Epithelial cell of alveolus of lung (primary cell): ENCODE measurements at places on chromosomes 7 and 10. TPM values are rescaled to one million over a fixed set of nuclear protein-coding genes. Genes with fewer than 3 reads are reported as not detected.

NYAP1 gene
- total RNA-seq: 2.2 and 10.5 TPM in 2 replicates

PAPOLB gene
- not detected in 2 replicates for total RNA-seq

FFAR4 gene
- total RNA-seq: not detected in 2 replicates

AGBL3 gene
- total RNA-seq: 0.52 and 0.64 TPM in 2 replicates

FRMD4A gene
- total RNA-seq: 21.5 and 86.5 TPM in 2 replicates

RHEB gene
- 65.6 and 71.6 TPM in 2 replicates for total RNA-seq

NPSR1 gene
- total RNA-seq: not detected in 2 replicates

OGDHL gene
- total RNA-seq: 0.13 and 1.0 TPM in 2 replicates
